ENCODE measurements at places on chromosomes 7 and 10.

- DNase-seq: no peak
These were observed 110.6 kb downstream of the BTRC start for GRCh38 chr10:101464599-101464998.

GRCh38 chr10:113226831-113227445 is 276.9 kb downstream of the TCF7L2 start:
- DNase-seq: no peak

GRCh38 chr10:125880719-125881118 is 373 bp downstream of the DHX32 start:
- DNase-seq: no peak

DNA sequence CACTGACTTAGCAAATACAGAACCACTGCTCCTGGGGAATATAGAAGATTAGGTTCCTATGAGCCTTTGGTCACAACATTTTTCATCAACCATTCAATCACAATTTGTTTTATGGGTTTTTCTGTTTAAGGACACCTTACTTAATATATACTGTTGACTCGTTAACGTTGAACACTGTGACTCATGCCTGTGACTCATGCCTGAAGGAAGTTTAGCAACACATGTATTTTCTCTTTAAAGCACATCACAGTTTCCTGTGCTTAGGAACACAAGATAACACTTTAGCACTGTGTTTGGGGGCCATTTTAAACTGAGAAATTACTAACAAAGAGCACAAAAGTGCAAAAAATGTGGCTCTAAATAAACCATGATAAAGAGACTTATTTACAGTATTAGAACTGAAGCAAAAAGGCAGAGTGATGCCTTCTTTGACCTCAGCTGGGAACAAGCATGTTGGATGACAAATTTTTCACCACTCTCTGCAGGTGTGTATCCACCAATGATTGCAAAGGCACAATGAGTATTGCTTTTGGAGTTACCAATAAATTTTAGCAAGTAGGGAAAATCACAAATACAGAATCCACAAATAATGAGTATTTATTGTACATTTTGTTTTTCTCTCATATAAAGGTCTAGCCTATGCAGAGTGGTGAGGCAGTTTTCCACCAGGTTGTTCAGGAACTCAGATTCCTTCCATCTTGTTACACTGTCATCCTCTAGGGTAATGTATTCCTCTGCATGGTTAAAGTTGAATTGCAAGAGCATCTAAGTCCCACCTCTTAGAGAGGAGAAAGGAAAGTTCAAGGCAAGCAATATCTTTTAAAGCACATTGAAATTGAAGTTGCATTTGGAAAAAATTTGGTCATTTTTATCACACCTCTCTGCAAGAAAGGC is 7.3 kb downstream of the FGFBP3 start:
- no peak for DNase-seq

GRCh38 chr10:110644598-110645462 is 694 bp downstream of the RBM20 start:
- no peak for DNase-seq

DNA sequence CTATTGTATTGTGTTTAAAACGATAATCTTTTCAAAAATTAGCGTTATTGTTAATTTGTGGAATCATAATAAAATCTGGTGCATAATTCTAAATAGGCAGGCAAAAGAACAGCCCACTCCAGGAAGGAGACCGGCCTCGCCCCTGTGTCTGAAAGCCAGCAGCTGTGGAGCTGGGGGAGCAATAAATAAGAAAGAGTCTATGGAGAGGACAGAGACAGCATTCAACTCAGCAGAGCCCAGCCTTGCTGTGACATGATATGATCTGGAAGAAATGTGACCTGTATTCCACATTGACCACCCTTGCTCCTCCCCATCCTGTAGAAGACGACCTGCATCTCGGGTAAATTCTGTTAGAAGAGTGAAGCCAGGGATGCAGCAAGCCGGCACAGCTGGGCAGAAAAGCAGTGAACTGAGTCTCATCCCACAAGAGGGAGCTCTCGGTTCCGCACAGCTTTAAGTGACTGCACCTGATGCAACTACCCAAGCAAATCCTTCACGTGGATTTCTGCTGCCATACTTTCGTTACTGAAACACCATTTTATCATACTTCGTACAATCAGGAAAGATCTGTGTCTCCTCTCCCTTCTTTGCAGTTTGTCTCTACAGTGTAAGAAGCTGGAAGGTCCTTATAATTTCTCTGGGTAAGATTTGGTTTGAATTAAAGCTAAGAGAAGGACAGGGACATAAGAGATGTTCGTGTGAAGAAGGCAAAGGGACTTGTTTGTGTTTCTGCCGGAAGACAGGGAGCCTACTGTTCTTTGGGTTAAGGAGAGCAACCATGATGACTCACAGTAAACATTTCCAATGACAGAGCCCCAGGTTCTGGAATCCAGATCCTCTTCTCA is 427.1 kb downstream of the GPAM start:
- DNase-seq: no peak

DNA sequence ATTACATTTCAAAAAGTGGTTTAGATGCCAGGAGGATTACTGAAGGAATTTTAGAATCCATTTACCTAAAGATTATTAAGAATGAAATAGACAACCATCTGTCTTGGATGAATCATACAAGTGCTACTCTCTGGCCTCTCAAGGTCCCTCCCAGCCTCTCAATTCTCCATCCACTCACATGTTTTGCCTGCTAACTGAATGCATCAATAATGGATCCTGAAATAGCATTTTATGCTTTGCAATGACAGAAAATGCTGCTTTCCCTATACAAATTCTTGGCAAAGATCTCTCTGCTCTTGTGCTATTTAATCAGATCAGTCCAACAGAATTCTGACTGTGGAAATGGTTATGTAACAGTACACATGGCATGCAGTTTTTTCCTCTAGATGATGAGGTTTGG is 68.1 kb downstream of the HBP1 start:
- DNase-seq: no peak

DNA sequence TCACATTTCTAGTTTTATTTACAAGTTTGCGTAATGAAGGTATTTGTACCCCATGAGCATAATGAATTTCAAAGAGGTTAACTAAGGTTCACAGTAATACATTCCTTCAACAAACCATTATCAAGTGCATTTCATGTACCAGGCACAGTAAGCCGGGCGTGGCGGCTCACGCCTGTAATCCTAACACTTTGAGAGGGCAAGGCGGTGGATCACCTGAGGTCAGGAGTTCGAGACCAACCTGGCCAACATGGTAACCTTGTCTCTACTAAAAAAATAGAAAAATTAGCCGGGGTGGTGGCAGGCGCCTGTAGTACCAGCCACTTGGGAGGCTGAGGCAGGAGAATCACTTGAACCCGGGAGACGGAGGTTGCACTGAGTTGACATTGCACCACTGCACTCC is 4.3 kb upstream of the EIF3A start:
- no peak for DNase-seq

DNA sequence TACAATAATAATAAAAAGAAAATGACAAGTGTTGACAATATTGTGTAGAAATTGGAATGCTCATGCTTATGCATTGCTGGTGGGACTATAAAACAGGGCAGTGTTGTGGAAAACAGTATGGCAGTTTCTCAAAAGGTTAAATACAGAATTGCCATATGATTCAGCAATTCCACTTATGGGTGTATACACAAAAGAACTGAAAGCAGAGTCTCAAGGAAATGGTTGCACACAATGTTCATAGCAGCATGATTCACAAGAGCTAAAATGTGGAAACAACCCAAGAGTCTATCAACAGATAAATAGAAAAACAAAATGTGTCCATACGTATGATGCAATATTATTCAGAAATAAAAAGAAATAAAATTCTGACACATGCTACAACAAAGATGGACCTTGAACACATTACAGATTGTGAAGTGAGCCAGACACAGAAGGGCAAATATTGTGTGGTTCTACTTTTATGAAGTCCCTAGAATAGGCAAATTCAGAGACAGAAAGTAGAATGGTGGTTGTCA is 64.8 kb upstream of the GRM8 start:
- no peak for DNase-seq

- peak; percentile 61 for DNase-seq
These were observed 164.4 kb downstream of the SH2D4B start for GRCh38 chr10:80702143-80702542.

- DNase-seq: no peak
These were observed 163.1 kb downstream of the PRKCQ start for GRCh38 chr10:6416892-6417512.

- DNase-seq: no peak
These were observed 31.6 kb upstream of the KCNIP2 start for GRCh38 chr10:101875068-101875688.

GRCh38 chr10:48242171-48242904 is 32.2 kb downstream of the FRMPD2 start:
- no peak for DNase-seq

- DNase-seq: no peak
These were observed 563.9 kb upstream of the C7orf33 start for GRCh38 chr7:148026713-148027112.

GRCh38 chr7:41855798-41856197 is 152.9 kb upstream of the INHBA start:
- no peak for DNase-seq

DNA sequence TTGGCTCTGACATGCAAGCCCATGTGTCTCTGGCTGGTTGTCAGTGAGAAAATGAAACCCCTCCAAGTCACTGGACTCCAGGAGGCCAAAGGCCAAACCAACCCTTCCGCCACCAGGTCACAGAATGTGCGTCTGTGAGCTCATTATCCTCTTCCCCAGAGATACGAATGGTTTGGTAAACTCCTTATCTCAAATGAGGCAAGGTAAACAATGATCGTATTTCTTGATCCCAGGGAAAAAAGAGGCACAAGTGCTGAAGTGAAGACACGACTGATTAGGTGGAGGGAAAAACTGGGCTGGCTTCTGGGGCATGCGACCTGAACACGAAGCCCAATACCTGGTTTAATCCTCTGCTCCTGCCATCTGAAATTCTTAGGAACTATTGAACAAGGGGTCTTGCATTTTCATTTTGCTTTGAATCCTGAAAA is 70.6 kb upstream of the ARID5B start:
- DNase-seq: no peak

- peak; percentile 31 for DNase-seq
These were observed 1.4 kb downstream of the HSPA12A start for GRCh38 chr10:116740971-116741370.

Measured in anterior cingulate cortex (tissue), 58 donors.